DMS53 (cell line): ENCODE measurements at places on chromosomes 5 and 9.

GRCh38 chr9:131608493-131609037 is 63.2 kb downstream of the PRRT1B start:
- no peak for DNase-seq

DNA sequence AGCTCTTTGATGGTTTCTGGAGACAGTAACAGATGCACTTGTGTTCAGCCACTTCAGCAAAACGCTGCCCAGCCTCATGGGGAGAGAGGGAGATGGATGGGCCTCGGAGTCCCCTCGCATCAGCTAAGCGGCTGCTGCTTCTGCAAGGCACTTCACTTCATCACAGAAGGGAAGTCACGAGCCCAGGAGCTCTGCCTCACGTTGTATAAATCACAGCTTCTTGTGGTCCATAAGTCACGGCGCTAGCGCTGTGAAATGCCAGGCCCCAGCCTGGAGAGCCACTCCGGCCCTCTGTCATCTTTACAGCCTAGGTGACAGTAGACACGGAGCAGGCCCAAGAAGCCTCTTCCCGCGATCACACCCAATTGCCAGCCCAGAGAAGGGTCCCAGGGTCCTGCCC is 23.4 kb downstream of the DBH start:
- no peak for DNase-seq

GRCh38 chr9:91740701-91741100 is 209.3 kb downstream of the ROR2 start:
- no peak for DNase-seq

- no peak for DNase-seq
Observed at GRCh38 chr5:61402244-61402823, 70.3 kb downstream of the ZSWIM6 start.

DNA sequence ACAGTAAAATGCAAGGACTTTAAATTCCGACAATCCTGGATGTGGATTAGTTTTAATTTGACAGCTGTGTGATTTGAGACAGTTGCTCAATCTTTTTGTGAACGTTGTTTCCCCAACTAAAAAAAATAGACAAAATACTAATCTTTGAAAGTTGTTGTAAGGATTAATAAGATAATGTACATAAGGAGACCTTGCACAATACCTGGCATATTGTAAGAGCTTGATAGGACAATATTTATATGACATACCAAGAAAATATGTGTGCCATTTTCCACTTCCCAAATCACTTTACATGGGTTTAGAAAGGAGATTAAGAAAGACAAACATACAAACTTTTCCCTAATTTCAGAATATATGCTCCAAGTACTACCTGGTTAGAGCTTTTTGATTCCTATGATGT is 25.3 kb downstream of the ARRDC3 start:
- DNase-seq, result no peak
